ENCODE measurements at places on chromosomes 1 and 21. TPM values are rescaled to one million over a fixed set of nuclear protein-coding genes. Genes with fewer than 3 reads are reported as not detected.

Gene SLAMF7
- total RNA-seq: 2.5 TPM

Gene CASQ2
- total RNA-seq: not detected

Gene PLA2G2F
- total RNA-seq: not detected

Gene ARMH1
- 0.54 TPM for total RNA-seq

Gene MTARC1
- 8.0 TPM for total RNA-seq

Gene FCRL5
- not detected for total RNA-seq

Gene BCAN
- 0.21 TPM for total RNA-seq

Gene OR2M3
- total RNA-seq: not detected

Gene CRYBG2
- total RNA-seq: 1.6 TPM

Gene S100A1
- 0.75 TPM for total RNA-seq

Gene FCN3
- not detected for total RNA-seq

Gene CFHR4
- not detected for total RNA-seq

Gene PRDM16
- total RNA-seq: 0.09 TPM

Gene PTPN14
- 11.5 TPM for total RNA-seq

Gene TGFB2
- total RNA-seq: 14.0 TPM

Gene MAP7D1
- 176 TPM for total RNA-seq

Gene GUCA2A
- total RNA-seq: not detected

Gene RXRG
- total RNA-seq: not detected

Gene PPIAL4G
- total RNA-seq: not detected

Gene LCE2B
- total RNA-seq: not detected

Gene LINGO4
- total RNA-seq: not detected

Gene FAM229A
- 4.2 TPM for total RNA-seq

Gene LRRC71
- not detected for total RNA-seq

Gene C8A
- not detected for total RNA-seq

Gene ADAMTS4
- not detected for total RNA-seq

Gene MX1
- total RNA-seq: 2.2 TPM

Gene HOOK1
- total RNA-seq: 0.22 TPM

Gene S100A7
- total RNA-seq: not detected

Gene ZFYVE9
- 6.5 TPM for total RNA-seq

Gene GPR52
- total RNA-seq: 0.12 TPM

Gene ITGB2
- 0.66 TPM for total RNA-seq

Gene TBX15
- not detected for total RNA-seq

Gene S100A14
- total RNA-seq: 0.67 TPM

Gene LCA5L
- total RNA-seq: 1.2 TPM

Gene SELL
- total RNA-seq: 0.15 TPM

Gene BRINP3
- total RNA-seq: not detected
